Panc1 (cell line): ENCODE measurements at places on chromosomes 2 and 18.

- DNase-seq: no peak
These were observed 124.2 kb downstream of the NEDD4L start for GRCh38 chr18:58168221-58168620.

- DNase-seq: no peak
These were observed 25.6 kb downstream of the HADHB start for GRCh38 chr2:26270373-26270772.

DNA sequence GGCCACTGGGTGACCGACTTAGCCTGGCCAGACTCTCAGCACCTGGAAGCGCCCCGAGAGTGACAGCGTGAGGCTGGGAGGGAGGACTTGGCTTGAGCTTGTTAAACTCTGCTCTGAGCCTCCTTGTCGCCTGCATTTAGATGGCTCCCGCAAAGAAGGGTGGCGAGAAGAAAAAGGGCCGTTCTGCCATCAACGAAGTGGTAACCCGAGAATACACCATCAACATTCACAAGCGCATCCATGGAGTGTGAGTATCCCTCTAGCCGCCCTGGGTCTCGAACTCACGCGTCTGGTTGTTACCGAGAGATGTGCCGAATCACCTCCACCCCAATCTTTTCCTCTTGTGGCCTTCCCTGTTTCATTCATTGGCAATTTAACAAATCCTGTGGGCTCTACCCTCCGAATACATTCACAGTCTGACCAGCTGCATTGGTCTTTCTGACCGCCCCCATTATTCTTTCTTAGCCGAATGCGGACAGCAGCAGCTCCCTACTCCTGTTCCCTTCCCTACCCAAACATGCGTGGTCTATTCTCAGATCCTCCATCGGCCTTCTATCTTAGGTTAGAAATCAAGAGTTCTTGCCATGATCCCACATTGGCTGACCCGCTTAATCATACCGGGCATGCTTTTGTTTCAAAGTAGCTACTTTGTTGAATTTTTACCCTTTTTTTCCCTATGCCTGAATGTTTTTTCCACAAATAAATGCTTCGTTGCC lies 631 bp downstream of the RPL31 start:
- no peak for DNase-seq

DNA sequence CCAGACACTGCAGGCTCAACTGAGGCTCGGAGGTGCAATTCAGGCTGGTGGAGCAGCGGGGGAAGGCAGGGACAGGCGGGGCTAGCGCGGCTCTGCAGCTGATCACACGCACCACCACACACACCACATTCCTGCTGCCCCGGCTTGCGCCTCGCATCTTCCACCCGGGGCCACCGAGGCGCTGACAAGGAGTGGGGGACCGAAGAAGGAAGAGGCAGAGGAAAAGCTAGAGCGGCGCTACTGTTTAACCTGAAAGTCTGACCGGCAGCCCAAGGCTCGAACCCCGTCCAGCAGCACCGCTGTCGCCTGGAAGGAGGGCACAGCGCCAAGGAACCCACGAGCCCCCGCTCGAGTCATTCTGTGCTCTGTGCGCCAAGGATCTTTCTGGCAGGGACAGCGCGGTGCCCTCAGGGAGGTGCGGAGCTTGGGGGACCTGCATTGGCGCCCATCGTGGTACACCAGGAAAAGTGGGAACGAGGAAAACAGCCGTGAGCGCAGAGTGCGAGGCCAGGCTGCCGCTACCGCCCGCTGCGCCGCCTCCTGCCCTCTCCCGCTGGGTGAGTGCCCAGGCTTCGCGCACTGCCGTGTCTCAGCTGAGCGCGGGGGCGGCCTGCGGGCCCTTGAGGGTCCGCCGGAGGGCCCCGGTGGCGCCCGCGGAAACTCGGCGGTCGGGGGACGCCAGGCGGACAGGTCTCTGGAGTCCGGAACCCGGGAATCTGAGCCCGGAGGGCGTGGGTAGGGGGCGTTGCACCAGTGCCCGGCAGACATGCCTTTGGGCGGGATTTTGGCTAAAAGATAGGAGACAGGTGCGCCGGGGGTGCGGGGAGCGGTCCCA lies 860 bp upstream of the KCNJ3 start:
- no peak for DNase-seq

DNA sequence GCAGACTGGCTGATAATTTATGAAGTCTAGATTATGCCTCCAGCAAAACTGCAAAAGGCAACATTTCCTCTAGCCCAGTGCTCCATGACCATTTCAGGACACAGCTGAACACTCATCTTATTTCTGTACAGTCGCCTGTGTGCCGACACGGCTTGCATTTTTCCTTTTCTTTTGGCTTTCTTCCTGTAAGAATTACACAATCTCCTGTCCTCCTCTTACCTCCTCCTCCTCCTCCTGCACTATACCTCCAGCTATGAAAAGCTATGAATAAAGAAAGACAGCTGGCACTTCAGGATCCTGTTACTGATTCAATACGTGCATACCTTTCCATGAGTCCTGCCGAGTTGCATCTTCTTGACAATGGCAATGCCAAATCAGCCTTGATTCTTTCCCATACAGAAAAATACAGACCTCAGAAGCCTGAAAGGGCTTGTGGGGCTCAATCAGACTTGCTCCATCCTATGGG lies 32.2 kb upstream of the TRIB2 start:
- no peak for DNase-seq

GRCh38 chr18:28189400-28190239 lies 12.7 kb upstream of the CDH2 start:
- DNase-seq: no peak

GRCh38 chr2:86370579-86370978 lies 33.2 kb upstream of the REEP1 start:
- no peak for DNase-seq
